ENCODE measurements at places on chromosomes 4 and X. TPM values are rescaled to one million over a fixed set of nuclear protein-coding genes. Genes with fewer than 3 reads are reported as not detected.

Gene AFM
- not detected for total RNA-seq

Gene PF4V1
- total RNA-seq, result not detected

Gene SH3RF1
- total RNA-seq, result 21.8 TPM

Gene TBC1D8B
- total RNA-seq, result 13.0 TPM

Gene SPATA18
- 3.6 TPM for total RNA-seq

Gene GABRB1
- total RNA-seq, result not detected

Gene TENT5D
- not detected for total RNA-seq

Gene PALLD
- 221 TPM for total RNA-seq

Gene SLC7A11
- total RNA-seq, result 0.62 TPM

Gene FUNDC2
- 59.4 TPM for total RNA-seq

Gene GSX2
- not detected for total RNA-seq

Gene GK
- 8.6 TPM for total RNA-seq

Gene ANTXR2
- total RNA-seq, result 96.0 TPM
